ENCODE measurements at places on chromosomes 12 and 14. TPM values are rescaled to one million over a fixed set of nuclear protein-coding genes. Genes with fewer than 3 reads are reported as not detected.

The OR10G2 gene
- not detected for total RNA-seq

The KRT2 gene
- total RNA-seq = 0.99 TPM

The LRP1-AS gene
- not detected for total RNA-seq

The KRT5 gene
- 8,781 TPM for total RNA-seq

The DICER1 gene
- 39.4 TPM for total RNA-seq

The RDH12 gene
- total RNA-seq = 4.0 TPM

The EIF2S3B gene
- total RNA-seq = 0.42 TPM

The ANO2 gene
- 4.6 TPM for total RNA-seq

The VDR gene
- 16.6 TPM for total RNA-seq

Measured in esophagus squamous epithelium (tissue), 5 donors.